ENCODE measurements at places on chromosomes 4 and X.

- no peak for DNase-seq
Observed at GRCh38 chr4:169314906-169315305, 44.1 kb upstream of the SH3RF1 start.

- no peak for DNase-seq
Observed at GRCh38 chr4:183627979-183628588, 30.9 kb downstream of the RWDD4 start.

- no peak for DNase-seq
Observed at GRCh38 chrX:73765776-73766430, 202.9 kb downstream of the CHIC1 start.

DNA sequence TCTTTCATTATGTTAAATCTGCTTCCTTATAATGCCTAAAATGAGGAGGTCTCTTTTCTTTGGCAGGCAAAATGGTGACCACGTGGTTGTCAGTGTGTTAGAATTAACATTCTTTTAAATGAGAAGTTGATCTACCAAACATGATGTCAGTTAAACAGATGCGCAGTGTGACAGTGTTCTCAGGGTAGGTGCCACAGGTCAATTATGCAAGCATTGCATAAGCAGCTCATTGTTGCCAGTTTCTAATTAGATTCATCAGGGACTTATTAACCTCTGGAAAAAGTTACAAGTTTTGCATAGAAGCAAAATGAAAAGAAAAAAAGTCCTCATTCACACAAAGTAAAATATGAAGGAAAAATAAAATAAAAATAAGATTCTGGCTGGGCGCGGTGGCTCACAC lies 324.1 kb upstream of the GALNT7 start:
- no peak for DNase-seq

DNA sequence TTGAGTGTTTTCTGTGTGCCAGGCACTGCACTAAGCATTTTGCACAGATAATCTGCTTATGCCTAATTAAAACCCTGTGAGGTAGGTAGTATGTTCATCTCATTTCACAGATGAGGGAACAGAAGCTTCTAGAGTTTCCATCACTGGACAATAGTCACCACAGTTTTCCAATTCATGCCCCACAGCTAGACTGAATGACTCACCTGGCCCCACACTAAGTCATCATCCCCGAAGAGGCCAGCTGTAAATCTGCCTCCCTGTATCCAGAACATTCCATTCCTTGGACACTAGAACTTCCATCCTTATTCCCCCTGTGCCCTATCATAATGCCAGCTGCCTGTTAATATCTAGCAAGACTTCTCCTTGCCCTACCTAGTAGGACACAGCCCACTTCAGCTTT lies 40.9 kb upstream of the NYX start:
- DNase-seq, result no peak

GRCh38 chr4:38281371-38282071 lies 321.3 kb downstream of the PTTG2 start:
- no peak for DNase-seq

- no peak for DNase-seq
Observed at GRCh38 chr4:76429636-76430035, 5.4 kb upstream of the SHROOM3 start.

DNA sequence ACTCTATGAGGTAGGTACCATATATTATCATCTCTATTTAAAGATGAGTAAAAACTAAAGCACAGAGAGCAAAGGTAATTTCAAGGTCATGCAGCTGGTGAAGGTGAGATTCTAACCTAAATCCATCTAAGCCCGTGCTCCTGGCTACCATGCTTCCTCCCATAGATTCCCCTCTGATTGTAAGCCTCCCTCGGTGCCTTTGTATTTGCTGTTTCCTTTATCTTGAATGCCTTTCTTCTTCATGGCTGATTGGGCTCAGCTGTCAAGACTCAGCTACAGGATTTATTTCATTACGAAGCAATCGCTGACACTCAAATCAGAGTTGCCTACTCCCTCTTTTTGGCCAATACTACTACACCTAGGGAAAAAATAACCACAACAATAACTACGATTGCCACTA lies 217.1 kb downstream of the ARAP2 start:
- no peak for DNase-seq

DNA sequence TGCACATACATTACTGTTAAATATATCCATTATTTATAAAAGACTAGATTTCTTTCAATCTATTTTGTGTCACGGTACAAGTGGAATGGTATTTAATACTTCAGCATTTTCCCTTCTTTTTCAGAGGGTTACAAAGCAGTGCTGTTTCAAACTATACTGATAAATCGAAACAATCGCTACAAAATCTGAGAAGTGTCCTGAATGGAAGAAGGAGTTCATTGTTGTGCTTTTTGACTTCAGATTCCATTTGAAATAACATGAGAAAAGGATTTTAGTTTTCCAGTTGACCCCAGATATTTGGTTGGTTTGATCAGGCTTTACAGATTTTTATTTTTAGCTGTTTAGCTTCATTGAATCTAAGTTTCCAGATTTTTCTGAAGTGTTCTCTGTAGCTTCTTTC lies 292.1 kb upstream of the ANKRD50 start:
- no peak for DNase-seq

GRCh38 chr4:76615999-76616398 lies 181.0 kb downstream of the SHROOM3 start:
- DNase-seq, result no peak

- no peak for DNase-seq
Observed at GRCh38 chr4:40622913-40623312, 6.8 kb downstream of the RBM47 start.

DNA sequence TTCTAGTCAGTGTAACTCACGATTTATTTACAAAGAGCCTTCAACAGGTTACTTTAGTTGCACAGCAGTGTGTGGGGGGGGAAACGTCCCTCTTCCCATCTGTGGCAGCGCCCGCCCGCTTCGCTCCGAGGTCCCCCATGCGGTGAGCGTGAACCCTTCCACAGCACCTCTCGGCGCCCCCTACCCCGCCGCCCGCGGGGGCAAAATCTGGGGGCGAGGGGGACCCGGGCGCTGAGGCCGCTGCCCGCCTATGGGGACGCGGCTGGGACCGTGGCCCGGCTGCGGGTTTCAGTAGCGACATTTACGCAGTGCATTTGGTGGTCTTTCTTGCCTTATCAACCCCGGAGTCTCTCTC lies 6.4 kb downstream of the NKX6-1 start:
- no peak for DNase-seq
